ENCODE measurements at places on chromosomes 12 and 14.

DNA sequence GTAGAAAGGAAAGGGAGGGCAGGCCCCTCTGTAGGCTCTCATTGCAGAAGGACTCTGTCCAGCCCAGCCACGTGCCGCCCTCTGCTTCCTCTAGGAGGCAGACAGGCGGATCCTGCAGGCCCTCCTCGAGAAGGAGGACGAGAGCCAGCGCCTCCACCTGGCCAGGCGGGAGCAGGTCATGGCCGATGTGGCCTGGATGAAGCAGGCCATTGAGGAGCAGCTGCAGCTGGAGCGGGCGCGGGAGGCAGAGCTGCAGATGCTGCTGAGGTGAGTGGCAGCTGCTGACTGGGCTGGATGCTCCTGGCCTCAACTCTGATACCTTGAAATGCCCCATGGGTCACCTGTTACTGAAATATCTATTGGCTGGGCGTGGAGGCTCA is 10.9 kb downstream of the TCHP start:
- no peak for DNase-seq

- no peak for DNase-seq
These were observed 298.7 kb downstream of the RPL10L start for GRCh38 chr14:46352844-46353243.

DNA sequence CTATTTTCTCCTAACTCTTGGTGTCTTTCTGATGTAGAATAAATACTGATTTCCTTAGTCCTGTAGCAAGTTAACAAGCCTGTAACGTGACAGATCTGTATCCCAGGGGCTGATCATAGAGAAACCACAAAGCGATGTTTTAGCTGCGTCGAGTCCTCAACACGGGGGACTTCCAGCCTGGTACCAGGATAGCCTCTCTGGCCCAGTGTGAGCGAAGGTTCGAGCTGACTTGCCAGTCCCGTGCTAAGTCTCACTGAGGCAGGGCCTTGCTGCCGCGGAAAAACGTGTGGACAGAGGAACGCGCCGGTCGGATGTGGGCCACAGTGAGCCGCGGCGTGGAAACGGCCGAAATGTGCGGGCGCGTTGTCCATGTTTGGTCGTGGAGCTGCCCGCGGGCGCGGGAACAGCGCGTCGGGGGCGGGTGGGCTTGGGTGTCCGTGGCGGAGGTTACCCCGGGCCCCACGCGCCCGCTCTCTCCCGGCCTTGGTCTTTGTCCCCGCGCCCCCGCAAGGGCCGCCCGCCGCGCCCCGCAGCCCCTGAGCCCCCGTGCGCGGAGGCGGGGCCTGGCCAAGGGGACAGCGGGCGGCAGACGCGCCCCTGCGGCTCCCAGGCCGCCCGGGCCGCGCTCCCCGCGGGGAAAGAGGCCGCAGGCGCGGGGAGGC is 531 bp upstream of the EML1 start:
- DNase-seq: no peak

DNA sequence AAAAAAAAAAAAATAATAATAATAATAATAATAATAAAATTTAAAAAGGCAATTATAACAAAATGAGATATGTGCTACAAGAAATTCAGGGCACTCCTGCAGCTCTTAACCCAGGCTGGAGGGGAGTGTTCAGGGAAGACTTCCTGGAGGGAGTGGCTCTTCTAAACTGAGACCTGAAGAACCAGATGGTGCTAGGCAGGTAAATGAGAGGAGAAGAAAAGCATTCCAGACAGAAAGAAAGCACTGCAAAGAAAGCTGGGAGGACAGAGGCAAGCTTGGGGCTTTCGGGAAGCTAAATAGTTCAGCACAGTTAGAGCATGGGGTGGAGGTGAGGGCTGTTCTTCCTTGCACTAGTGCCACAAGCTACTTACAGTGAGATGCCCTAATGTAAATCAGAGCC is 9.9 kb upstream of the SRSF9 start:
- no peak for DNase-seq

DNA sequence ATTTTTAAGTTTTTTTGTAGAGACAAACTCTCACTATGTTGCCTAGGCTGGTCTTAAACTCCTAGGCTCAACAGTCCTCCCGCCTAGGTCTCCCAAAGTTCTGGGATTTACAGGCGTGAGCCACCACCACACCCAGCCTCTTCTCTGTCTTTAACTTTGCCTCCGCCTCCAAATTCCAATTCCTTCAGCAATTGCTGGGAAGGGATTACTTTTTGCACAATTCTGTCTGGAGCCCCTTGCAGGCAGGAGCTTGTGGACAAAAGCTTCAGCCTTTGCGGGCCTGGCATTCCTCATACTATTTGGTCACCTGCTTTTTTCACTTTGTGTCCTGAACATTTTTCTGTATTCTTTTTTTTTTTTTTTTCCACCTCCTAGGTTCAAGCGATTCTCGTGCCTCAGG is 26.0 kb downstream of the SH2B3 start:
- no peak for DNase-seq

DNA sequence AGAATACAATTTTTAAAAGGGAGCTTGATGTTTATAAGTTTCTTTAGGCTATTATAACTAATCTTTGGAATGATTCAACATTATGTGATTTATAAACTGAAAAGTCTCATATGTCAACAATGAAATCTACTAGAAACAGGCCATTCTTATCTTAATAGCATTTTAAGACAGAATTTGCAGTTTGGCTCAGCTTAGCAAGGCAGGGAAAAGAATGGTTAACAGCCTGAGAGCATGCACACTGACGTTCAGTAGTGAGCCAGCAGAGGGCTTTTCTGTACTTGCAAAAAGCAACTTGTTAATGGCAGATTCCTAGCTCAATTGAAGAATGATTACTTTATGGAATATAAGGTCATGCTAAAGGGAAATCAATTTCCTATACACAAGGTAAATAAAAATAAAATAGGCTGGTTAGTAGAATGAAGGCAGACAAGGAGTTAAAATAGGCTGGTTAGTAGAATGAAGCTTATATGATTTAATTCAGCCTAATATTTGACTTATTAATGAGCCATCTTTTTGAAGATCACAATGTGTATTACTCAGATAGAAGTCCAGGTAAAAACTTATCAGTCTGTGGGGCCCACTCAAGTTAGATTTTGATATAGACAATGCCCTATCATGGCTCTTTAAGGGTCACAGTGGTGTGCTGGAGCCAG is 95.9 kb downstream of the OTOGL start:
- DNase-seq: no peak

DNA sequence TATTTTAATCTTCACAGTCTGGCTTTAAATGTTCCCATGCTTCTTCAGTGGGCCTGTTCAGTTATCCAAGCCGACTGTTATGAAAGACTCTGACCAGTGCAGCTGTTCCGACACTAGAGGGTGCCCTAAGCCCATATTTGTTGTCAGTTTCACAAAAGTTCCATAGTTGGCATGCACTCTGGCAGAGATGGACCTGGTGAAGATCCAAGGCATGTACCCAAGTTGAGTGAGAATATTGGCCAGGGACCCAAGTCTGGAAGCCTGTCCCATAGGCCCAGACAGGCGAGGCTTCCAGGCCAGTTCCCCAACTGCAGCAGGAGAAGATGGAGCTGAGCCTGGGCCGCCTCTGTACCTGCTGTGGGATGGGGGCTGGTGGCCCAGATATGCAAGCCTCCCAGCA is 27.4 kb upstream of the GUCY2C start:
- peak; percentile 2 for DNase-seq

- no peak for DNase-seq
These were observed 2.8 kb upstream of the CLEC9A start for GRCh38 chr12:10027721-10028120.

GRCh38 chr12:94550964-94551363 is 91.3 kb upstream of the CEP83 start:
- DNase-seq: no peak

- no peak for DNase-seq
These were observed 116.6 kb downstream of the GCH1 start for GRCh38 chr14:54785778-54786770.

DNA sequence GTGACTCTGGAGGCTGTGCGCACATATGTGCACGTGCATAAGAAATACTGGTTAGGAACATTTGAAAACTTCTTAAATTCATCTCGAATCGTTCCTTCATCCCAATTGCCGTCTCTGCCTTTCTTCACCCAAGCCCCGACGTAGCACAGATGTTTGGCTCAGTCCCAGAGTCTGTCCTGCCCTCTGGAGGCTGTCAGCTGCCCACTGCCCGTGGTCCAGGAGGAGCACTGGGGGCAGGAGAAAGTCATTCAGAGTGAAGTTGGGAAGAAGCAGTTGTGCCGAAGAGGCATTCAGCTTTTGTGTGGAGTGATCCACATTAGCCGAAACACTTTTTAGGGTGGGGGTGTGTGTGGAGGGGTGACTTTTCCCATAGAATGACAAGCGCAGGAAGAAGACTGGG is 124.9 kb downstream of the TSPAN9 start:
- no peak for DNase-seq

- no peak for DNase-seq
These were observed 10.6 kb downstream of the HHIPL1 start for GRCh38 chr14:99655521-99655920.

- no peak for DNase-seq
These were observed 226.4 kb downstream of the ANO2 start for GRCh38 chr12:5718680-5719079.

- no peak for DNase-seq
These were observed 60.0 kb downstream of the PTPRB start for GRCh38 chr12:70577283-70577634.

GRCh38 chr12:87820524-87821202 is 208.5 kb downstream of the C12orf50 start:
- DNase-seq: no peak

DNA sequence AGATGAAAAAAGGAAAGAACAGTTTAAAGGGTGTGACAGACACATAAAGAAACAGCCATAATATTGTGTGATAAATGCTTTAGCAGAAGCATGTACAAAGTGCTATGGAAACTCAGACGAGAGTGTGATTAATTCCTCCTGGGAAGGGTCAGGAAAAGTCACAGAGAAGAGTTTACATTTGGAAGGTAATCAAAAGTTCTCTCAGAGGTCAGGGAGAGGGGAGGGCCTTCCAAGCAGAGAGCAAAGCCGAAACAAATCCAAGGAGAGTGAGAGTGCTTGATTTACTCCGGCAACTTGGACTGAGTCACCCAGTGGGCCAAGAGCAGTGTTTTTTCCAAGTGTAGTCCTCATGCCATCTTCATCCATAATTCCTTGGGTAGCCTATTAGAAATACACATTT is 108.3 kb downstream of the IGF1 start:
- DNase-seq: no peak

GRCh38 chr14:32224737-32225377 is 21.8 kb upstream of the RNU6-8 start:
- no peak for DNase-seq

- DNase-seq: peak; percentile 42
These were observed at the start of gene SLC2A3 for GRCh38 chr12:7935590-7936581. SLC2A3 (minus strand) TSS chr12:7936187; CDS start chr12:7936034, 153 bp downstream.

DNA sequence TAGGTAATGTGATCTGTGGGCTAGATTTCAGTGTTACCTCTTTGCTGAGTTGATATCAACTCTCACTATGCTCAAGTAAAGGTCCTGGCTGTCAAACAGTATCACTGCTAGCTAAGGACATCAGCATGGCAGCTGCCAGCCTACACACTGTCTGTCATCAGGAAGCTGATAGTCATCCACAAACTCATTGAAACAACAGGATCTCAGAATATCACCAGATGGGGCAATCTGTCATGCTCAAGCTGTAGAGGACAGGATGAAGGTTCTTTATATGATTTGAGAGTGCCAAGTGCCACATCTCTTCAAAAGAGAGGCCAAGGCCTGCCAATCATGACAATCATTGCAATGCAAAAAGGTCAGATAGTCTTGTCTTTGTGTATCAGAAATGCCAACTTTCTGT is 811.5 kb upstream of the SEL1L start:
- no peak for DNase-seq
